ENCODE measurements at places on chromosomes 3 and 15.

GRCh38 chr3:5585085-5585484 is 397.6 kb downstream of the EDEM1 start:
- DNase-seq, result no peak

- no peak for DNase-seq
Observed at GRCh38 chr3:13894096-13894806, 14.4 kb upstream of the WNT7A start.

GRCh38 chr3:61832375-61833229 is 271.2 kb downstream of the PTPRG start:
- no peak for DNase-seq

DNA sequence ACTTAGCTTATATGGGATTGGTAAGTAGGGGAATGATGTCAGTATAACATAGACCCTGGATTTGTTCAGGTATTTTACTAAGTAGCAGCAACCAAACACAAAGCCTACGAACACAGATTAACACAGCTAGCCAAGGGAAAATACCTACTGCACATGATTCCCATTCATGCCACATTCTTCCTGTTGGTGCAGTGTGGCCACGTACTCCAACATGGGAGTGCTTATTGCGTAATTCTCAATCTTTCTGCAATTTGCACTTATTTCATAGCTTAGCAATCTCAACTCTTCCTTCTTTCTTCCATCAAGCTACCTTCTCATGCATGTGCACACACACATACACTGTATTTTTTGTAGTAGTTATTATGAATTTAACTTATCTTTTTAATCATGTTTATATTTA is 186.8 kb downstream of the IL5RA start:
- no peak for DNase-seq

GRCh38 chr3:178246004-178246403 is 290.2 kb upstream of the KCNMB2 start:
- no peak for DNase-seq

Data from WTC11 (cell line).